NCI-H69 (cell line): ENCODE measurements at places on chromosomes 3 and 15.

DNA sequence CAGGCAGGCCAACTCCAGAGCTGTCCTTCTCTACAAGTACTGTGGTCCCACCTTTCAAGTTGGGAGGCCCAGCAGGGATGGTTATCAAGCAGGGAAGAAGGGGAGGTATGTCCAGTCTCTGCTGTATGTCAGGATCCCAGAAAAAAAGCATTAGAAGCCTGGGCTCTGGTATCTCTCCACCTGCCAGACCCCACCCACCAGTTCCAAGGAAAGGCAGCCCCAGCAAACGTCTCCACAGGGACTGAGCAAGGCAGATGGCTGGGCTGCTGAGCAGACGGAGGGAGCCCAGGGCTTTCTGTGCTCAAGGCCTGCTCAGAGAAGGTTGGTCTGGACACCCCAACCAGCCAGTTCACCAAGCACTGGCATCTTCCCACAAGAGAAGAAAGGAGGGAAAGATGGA lies 287.8 kb downstream of the XXYLT1 start:
- no peak for DNase-seq

GRCh38 chr3:84961011-84961410 lies 2.2 kb downstream of the CADM2 start:
- peak; percentile 44 for DNase-seq

DNA sequence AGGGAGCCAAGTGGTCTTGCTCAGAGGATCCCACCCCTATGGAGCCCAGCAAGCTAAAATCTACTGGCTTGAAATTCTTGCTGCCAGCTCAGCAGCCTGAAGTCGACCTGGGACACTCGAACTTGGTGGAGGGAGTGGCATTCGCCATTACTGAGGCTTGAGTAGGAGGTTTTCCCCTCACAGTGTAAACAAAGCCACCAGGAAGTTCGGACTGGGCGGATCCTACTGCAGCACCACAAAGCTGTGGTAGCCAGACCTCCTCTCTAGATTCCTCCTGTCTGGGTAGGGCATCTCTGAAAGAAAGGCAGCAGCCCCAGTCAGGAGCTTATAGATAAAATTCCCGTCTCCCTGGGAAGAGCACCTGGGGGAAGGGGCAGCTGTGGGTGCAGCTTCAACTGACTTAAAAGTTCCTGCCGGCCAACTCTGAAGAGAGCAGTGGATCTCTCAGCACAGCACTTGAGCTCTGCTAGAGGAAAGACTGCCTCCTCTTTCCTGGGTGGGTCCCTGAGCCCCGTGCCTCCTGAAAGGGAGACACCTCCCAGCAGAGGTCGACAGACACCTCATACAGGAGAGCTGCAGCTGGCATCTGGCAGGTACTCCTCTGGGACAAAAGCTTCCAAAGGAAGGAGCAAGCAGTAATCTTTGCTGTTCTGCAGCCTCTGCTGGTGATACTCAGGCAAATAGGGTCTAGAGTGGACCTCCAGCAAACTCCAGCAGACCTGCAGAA lies 576.3 kb upstream of the NECTIN3 start:
- DNase-seq = peak; percentile 1

DNA sequence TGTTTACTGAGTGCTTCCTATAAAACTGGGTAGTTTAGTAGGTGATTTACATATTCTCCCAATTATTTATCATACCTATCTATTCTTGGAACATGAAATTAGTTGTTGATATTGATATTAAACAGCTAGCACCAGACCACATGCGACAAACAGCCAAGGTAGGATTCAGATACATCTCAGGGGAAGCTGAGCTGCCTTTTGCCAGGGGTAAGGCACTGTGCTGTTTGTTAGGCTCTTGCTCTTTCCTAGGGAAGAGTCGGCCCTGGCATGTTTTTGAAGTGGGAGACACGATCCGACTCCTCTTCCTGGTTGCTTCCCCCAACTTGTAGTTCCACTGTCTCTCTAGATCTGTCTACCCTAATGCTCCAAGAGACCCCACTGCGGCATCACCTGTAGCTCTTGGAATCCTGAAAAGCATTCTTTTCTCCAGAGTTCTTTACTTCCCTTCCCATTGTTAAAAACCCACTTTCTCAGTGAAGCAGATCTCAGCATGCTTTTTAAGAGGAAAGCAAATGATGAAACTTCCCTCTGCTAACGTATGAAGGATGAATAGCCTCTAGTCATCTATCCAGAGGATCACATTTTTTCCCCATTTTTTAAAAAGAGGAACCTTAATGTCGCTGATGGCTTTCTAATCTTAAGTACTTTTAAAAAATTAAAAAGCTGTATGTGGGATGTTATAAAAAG lies 138.4 kb downstream of the GHSR start:
- DNase-seq = no peak

DNA sequence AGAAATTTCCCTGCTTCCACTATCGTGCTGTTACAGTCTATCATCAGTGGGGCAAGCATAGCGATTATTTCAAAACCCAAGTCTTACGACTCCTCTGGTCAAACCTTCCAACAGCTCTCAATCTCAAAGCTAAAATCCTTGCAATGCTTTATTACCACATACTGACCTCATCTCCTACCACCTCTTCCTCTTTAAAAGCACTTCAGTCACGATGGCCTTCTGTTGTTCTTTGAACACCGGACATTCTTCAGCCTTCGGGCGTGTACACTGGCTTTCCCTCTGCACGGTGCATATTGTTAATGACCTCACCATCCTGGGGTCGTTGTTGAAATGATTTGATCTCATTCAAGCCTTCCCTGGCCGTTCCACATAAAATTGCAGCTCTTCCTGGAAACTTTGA lies 31.1 kb downstream of the MAGEL2 start:
- DNase-seq = peak; percentile 8

- no peak for DNase-seq
Observed at GRCh38 chr3:125589547-125590122, 5.7 kb downstream of the OSBPL11 start.

DNA sequence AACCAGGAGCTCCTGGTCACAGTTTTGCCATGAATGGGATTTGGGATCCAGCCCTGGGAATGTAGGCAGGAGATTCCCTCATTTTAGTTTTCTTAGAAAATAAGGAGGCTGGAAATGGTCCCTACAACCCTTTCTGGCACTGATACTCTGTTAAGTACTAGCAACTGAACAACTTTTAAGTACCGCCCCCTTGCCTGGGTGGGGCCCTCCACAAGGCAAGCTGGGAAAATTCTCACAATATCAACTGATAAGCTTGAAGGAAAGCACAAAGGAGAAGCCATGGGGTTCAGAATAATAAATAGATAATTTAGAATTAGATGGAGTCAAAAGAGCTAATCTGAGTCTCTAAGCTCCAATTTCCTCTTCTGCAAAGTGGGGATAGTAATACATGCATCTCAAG lies 4.2 kb upstream of the DGKG start:
- DNase-seq = no peak

- no peak for DNase-seq
Observed at GRCh38 chr15:49742381-49742780, 121.5 kb downstream of the DTWD1 start.

- no peak for DNase-seq
Observed at GRCh38 chr3:106587551-106587950, 718.7 kb upstream of the CBLB start.

DNA sequence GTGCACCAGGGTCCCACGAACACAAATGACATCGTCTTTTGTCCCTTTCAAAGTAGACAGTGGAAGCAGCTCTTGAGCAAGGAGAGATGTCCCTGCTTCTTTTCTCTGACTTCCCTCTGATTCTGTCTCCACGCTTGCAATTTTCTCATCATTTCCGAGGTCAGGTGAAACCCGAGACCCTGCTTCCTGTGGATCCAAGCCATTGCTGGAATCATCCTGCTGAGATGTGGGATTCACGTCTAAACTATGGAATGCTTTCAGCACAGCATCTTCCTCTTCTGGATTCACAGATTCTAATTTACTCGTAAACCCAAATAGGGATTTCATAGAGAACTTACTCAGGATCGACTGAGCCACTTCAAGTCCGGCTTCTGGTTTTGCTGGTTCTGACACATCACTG lies 127.1 kb downstream of the FMN1 start:
- peak; percentile 78 for DNase-seq
